Psoas muscle (tissue), 8 donors: ENCODE measurements at places on chromosomes 1 and 21. TPM values are rescaled to one million over a fixed set of nuclear protein-coding genes. Genes with fewer than 3 reads are reported as not detected.

SH2D1B gene
- total RNA-seq = 1.6 TPM

DNA sequence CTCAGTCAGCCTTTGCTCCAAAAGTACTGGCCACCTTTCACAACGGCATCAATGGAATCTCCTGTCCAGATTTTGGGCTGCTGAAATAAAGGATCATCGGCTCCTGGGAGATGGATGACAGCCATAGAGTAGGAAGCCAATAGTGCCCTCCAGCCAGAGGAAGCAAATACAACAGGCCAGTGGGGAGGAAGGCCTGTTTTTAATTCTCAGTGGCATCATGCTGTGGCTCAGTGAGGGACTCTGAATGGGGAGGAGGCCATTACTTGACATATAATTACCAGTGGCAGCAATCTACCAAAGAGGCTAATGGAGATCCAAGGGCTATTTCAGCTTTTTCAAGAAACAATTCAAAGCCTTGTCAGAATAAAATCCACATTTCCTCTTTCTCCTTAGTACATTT lies 26.7 kb downstream of the COLGALT2 start:
- no peak for DNase-seq
- H3K4me1 ChIP-seq = no peaks in the 10 kb centered on the region
- no peaks in the 10 kb centered on the region for H3K36me3 ChIP-seq
- H3K4me3 ChIP-seq = no peak overlapping the region
- no peak overlapping the region for H3K27ac ChIP-seq

DNA sequence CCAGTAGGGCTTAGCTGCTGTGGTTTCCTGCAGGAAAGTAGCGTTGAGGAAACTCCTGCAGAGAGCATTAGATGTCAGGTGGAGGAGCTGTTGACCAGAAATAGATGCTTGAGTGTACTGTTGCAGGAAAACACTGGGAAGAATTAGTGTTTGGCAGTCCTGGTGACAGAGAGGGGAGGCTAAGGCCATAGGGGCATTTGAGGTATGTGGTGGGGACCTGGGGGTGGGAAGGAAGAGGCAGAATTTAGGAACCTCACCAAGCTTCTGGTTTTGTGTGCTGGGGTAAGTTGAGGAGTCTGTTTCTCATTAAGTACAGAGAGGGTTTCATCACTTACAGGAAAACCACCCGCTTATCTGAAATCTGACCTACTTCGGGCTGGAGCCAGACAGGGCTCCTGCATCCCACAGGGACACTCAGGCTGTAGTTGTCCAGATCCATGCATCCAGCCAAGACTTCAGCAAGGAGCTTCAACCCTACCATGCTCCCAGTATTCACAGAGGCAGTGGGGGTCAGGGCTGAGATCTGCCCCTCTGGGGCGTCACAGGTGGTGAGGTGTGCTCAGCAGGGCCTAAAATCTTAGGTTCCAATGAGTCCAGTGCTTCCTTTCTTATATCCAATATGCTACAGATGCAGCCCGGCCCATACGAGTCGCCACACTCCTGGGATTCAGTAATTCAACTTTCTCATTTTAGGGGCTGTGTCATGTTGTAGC lies 15.1 kb downstream of the SH2D2A start:
- no peak for DNase-seq
- H3K4me3 ChIP-seq = no peak overlapping the region
- peak overlapping the region; percentile 57 for H3K27ac ChIP-seq
- H3K36me3 ChIP-seq = peaks cover 6% of the 10 kb centered on the region
- H3K4me1 ChIP-seq = peaks cover 49% of the 10 kb centered on the region

DNA sequence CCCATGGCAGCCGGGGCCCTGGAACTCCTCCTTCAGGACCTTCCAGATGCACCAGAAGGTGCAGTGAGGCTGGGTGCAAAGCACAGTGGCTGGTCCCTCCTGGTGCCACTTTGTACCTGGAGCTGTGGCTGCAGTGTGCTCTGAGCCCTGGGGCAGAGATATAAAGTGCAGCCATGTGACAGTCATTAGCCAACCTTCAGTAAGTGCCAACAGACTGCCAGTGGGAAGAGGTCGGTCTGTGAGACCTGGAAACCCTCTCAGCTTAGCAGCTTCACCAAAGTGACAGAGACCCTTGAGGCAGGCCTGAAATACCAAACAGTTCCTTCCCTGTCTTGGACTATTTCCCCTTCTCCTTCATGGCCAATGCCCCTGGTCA lies 26.7 kb upstream of the NGF start:
- H3K36me3 ChIP-seq = no peaks in the 10 kb centered on the region
- no peak overlapping the region for H3K4me3 ChIP-seq
- H3K27me3 ChIP-seq = no peaks in the 10 kb centered on the region
- H3K4me1 ChIP-seq = no peaks in the 10 kb centered on the region
- no peak overlapping the region for H3K27ac ChIP-seq
- no peak for DNase-seq

- H3K36me3 ChIP-seq = no peaks in the 10 kb centered on the region
- H3K27me3 ChIP-seq = no peaks in the 10 kb centered on the region
- no peak overlapping the region for H3K4me3 ChIP-seq
- H3K27ac ChIP-seq = no peak overlapping the region
These were observed 7.5 kb upstream of the RAB3B start for GRCh38 chr1:51997974-51998382.

URB2 gene
- 8.3 TPM for total RNA-seq

GRCh38 chr1:56291374-56291919 lies 287.9 kb downstream of the PLPP3 start:
- H3K27ac ChIP-seq = no peak overlapping the region
- no peaks in the 10 kb centered on the region for H3K27me3 ChIP-seq
- no peaks in the 10 kb centered on the region for H3K36me3 ChIP-seq
- H3K4me3 ChIP-seq = no peak overlapping the region

- H3K36me3 ChIP-seq = no peaks in the 10 kb centered on the region
- H3K4me1 ChIP-seq = peaks cover 52% of the 10 kb centered on the region
- H3K27ac ChIP-seq = peak overlapping the region; percentile 74
- no peaks in the 10 kb centered on the region for H3K27me3 ChIP-seq
- peak; percentile 66 for DNase-seq
These were observed 6.6 kb downstream of the IFFO2 start for GRCh38 chr1:18949686-18950400.

FAM163A gene
- 0.15 TPM for total RNA-seq

LCE6A gene
- not detected for total RNA-seq

GRCh38 chr1:218847089-218847768 lies 326.4 kb upstream of the LYPLAL1 start:
- DNase-seq = no peak
- H3K27me3 ChIP-seq = no peaks in the 10 kb centered on the region
- H3K36me3 ChIP-seq = no peaks in the 10 kb centered on the region
- no peaks in the 10 kb centered on the region for H3K4me1 ChIP-seq

GRCh38 chr1:242189591-242189990 lies 190.7 kb upstream of the MAP1LC3C start:
- no peak overlapping the region for H3K27ac ChIP-seq
- no peak overlapping the region for H3K4me3 ChIP-seq
- H3K36me3 ChIP-seq = no peaks in the 10 kb centered on the region
- H3K27me3 ChIP-seq = no peaks in the 10 kb centered on the region
- no peaks in the 10 kb centered on the region for H3K4me1 ChIP-seq

IL20 gene
- not detected for total RNA-seq

CLDN17 gene
- not detected for total RNA-seq

GRCh38 chr1:43766818-43767525 lies 59.6 kb downstream of the ST3GAL3 start:
- H3K36me3 ChIP-seq = no peaks in the 10 kb centered on the region
- no peak overlapping the region for H3K4me3 ChIP-seq
- DNase-seq = no peak
- H3K4me1 ChIP-seq = peaks cover 20% of the 10 kb centered on the region
